ENCODE measurements at places on chromosomes 3 and 15. TPM values are rescaled to one million over a fixed set of nuclear protein-coding genes. Genes with fewer than 3 reads are reported as not detected.

The SLC7A14 gene
- 52.5 TPM for total RNA-seq

The DZIP1L gene
- 4.6 TPM for total RNA-seq

The CCPG1 gene
- total RNA-seq: 105 TPM

DNA sequence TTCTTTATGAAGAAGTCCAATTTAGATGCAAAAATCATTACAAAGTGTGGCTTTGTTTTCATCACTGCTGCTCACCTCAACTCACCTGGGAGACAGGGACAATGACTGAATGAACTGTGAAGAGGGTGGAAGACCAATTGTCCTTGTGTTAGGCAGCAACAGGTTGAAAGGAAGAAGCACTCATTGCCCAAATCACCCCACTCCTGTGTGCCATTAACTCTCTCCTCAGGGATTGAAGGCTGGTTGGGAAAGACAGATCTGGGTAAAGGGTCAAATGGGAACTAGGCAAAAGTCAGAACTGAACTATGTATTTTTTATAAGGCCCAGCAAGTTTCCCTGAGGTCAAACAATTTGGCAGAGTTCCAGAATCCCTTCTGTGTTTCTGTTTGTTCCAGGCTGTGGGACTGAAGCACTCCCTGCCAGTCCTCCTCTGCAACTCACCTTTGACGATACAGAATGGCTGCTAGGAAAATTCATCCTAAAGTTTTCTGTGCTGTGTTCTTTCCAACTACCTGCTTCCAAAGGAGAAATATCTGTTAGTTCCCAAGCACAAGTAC is 68.6 kb upstream of the CCDC39 start:
- DNase-seq: no peak

- DNase-seq: no peak
Measured at GRCh38 chr15:57419335-57419734, 43.0 kb downstream of the CGNL1 start.
